ENCODE measurements at places on chromosomes 7 and 10.

- DNase-seq, result no peak
These were observed 49.1 kb upstream of the OSBPL3 start for GRCh38 chr7:25029075-25029474.

GRCh38 chr7:83861876-83862275 is 212.9 kb upstream of the SEMA3E start:
- no peak for DNase-seq

DNA sequence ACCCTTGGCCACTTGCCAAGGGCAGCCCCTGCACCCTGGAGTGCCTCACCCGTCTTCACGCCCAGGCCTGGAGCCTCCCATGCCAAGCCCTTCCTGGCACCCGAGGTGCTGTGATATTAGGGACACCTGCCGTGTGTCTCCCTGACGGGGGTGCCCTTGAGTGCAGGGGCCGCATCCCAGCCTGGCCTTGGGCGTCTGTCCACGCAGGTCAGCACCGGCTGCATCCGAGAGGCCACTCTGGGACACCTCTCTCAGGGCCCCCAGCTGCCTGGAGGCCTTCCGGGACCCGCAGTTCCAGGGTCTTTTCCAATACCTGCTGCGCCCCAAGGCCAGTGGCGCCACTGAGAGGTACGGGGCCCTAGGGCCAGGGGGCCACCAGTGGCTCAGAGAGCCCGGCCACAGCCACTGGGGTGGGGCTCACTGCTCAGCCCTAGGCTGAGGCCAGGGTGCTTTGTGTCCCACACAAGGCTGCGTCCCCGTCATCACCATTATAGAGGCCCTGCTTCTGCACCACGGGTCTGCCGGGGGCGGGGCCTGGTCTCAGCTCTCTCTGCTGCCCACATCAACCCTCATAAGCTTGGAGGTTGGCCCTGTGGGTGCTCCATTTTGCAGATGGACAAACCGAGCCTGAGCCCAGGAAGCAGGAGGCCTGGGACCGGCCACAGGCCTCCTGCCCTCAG is 12.7 kb downstream of the AP5Z1 start:
- DNase-seq, result no peak

DNA sequence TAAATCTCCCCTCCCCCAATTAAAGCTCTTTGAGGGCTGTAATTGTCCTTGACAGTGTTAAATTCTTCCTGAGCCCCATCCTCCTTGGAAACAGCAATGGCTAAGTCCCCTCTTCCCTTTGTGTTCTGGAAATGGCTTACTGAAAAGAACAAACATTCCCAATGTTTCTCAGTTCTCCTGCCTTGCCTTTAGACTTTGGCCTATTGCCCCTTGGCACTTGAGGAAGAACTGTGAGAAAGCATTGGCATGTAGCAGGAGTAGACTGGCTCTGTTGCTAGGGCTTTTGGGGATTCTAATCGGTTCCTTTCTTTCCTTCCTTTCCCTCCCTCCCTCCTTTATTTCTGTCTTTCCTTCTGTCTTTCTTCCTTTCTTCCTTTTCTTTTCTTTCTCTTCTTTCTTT is 463.3 kb upstream of the PODXL start:
- DNase-seq, result no peak

GRCh38 chr7:124781418-124781817 is 15.8 kb upstream of the GPR37 start:
- no peak for DNase-seq

DNA sequence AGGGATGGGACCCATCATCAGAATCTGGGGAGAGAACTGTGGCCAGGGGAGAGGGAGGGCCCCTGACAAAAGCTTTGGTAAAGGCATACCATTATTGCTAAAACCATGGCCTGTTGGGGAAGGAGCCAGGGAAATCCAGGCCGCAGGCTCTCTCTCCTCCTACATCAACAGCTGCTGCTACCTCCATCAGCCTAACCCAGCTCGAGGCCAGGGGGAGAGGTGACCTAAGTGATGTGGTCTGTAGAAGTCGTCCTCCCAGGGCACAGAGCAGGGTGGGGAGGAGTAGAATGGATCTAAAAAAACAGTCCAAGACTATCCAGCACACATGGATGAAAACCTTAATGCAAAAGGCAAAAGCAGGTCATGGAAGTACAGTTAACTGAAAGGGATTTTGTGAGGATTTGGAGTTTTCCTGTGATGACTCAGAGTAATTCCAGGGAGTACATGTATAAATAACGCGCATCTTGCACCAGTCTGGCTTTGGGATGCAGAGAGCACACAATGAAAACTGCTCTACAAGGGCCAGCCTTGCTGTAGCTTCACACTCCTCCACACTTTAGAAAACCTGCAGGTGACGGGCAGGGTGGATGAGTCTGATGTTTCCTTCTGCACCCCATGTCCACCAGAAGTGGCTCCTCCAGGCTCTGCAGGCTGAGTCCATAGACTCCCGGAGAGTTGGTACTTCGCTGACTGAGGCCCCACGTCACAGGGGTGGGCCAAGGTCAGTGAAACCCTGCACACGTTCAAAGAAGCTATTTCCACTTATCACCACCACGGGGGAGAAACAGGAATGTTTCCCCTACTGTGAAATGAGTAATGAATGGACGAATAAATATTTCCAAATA is 38.5 kb upstream of the MSMB start:
- no peak for DNase-seq

- no peak for DNase-seq
These were observed 23.6 kb downstream of the BZW2 start for GRCh38 chr7:16669581-16669980.

DNA sequence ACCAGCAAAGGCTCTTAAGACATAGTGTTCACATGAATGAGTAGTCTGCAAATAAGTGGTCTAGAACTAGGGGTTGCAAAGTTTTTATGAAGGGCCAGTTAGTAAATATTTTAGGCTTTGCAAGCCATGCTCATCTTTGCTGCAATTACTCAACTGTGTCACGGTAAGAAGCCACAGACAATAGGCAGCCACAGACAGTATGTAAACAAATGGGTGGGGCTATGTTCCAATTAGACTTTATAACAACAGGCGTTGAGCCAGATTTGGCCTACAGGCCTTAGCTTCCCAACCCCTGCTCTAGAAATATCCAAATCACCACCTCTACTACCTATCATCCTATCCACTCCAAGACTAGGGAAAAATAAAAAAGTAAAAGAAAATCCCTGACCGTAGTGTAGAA is 9.2 kb downstream of the IKZF5 start:
- no peak for DNase-seq

DNA sequence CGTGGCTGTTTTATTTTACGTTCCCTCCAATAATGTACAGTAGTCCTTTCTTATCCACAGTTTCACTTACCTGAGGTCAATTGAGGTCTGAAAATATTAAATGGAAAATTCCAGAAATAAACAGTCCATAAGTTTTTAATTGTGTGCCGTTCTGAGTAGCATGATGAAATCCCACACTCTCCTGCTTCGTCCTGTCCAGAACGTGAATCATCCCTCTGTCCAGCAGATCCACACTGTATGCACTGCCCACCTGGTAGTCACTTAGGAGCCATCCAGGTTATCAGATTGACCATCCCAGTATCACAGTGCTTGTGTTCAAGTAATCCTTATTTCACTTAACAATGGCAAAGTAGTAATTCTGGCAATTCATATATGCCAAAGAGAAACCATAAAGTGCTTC is 46.3 kb downstream of the STARD3NL start:
- no peak for DNase-seq

GRCh38 chr7:33841705-33842129 is 63.6 kb upstream of the BMPER start:
- no peak for DNase-seq

DNA sequence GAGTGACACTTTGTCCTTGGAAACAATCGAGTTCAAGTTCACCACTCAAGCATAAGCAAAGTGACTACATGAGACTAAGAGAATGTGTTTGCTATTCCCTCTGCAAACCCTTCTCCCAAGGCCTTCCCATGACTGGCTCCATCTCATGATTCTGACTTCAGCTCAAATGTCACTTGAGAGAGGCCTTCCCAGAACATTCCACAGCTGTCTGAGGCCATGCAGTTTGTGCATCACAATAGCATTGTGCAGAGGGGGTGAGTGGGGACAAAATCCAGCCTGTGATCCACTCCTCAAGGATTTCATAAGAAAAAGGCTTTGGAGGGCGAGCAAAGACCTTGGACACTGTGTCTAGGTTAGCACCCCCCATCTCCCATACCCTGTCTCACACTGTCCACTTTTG is 6.9 kb upstream of the LRMDA start:
- no peak for DNase-seq

Measured in uterus (tissue), 4 donors.